Stimulated activated CD4-positive, alpha-beta T cell treated with anti-CD3 and anti-CD28 coated beads, TNF-alpha, amount 100 ng/mL, for 4 hours (primary cell): ENCODE measurements at places on chromosomes 4 and X.
A peak's percentile ranks its signal among the peaks of the same experiment; 100 is the strongest.

DNA sequence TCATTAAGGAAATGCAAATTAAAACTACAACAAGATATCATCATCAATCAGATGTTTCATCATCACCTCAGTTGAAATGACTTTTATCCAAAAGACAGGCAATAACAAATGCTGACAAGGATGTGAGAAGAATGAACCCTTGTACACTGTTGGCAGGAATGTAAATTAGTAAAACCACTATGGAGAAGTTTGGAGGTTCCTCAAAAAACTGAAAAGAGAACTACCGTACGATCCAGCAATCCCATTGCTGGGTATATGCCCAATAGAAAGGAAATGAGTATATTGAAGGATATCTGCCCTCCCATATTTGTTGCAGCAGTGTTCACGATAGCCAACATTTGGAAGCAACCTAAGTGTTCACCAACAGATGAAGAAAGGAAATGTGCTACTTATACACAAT, 50.6 kb upstream of the STARD8 start:
- no peak for DNase-seq

- no peak for DNase-seq
These were observed 2.4 kb downstream of the CHRNA9 start for GRCh38 chr4:40337523-40337922.

- DNase-seq = no peak
These were observed at the start of gene PTCHD1 for GRCh38 chrX:23334848-23335599. PTCHD1 (plus strand) TSS chrX:23334849; CDS start chrX:23334876, 27 bp downstream.

DNA sequence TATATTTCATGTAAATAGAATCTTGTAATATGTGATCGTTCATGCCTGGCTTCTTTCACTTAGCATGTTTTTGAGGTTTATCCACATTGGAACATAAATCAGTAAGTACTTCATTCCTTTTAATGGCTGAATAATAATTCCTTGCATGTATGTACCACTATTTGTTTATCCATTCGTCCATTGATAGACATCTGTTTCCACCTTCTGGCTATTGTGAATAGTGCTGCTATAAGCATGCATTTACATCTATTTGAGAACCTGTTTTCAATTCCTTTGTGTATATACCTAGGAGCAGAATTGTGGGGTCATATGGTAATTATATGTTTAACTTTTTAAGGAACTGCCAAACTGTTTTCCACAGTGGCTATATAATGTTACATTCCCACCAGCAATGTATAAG, 356.7 kb upstream of the DIPK2B start:
- DNase-seq = no peak

DNA sequence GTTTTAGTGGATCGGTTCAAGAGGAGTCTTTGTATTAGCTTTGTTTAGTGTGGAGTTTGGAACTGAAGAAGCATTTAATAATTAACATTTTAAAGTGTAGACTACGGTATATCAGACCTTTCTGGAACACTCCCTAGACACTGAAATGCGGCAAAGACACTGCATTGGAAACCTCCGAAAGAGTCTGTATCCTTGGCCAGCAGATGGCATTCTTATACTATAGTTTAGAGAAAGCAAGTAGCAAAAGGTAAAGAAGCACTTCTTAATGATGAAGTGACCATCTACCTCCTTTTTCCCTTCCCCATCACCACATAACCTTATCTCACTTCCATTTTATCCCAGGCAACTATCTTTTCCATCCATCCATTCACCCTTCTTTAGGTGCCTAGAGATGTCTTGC, 7.6 kb downstream of the FABP2 start:
- no peak for DNase-seq

- peak; percentile 85 for DNase-seq
These were observed at the start of gene ATP8A1 for GRCh38 chr4:42656944-42657792. ATP8A1 (minus strand) TSS chr4:42657105; CDS start chr4:42656873, 232 bp downstream.

GRCh38 chrX:107508925-107509324, 59.5 kb downstream of the FRMPD3 start:
- no peak for DNase-seq

DNA sequence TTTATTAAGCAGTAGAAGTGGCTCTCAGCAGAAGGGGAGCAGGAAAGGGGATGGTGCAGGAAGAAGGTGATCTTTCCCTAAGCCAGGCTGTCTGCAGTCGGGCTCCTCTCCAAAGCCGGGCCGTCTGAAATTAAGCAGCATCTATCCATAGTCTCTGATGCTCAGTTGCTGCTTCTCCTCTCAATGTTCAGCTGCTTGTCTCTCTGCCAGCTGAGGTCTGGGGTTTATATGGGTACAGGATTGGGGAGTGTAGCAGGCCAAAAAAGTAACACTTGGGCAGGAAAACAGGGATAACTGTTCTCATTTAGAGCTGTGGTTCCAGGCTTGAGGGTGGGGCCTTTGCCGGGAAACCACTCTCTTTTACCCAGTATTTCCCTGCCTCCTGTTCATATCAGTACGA, 39.2 kb upstream of the CCKAR start:
- no peak for DNase-seq

DNA sequence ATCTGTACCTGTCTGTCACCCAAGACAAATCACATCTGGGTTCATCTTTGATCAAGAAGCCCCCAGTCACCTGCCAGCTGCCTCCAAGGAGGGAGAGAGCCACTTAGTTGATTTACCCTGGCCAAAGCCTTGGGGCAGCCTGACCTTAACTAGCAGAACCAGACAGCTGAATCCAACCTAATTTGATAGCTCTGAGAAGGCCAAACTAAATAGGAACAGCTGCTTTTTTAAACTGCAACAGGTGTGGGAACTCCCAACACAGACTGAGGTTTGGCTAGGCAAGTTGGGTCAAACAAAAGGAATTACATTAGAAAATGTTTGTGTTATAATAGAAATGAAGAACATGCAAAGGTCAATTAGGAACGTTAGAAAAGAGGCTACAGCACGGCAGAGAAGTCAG, 375.7 kb downstream of the NLGN4X start:
- DNase-seq = no peak

DNA sequence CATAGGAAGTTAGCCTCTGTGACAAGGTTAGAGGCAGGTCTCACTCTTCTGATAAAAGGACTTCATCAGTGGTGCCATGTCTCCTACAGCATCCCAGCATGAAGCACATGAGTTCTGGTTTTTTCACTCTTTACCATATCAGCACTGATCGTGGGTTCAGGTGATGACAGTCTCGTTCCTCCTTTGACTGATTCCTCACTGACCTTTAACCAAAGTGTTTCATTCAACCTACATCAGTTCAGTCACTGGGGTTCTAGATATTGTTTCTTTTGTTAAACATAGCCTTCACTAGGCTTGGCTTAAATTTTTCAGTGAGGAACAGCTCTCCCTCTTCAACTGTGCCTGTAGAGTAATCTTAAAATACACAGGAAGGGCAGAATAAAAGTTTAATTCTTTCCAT, 9.6 kb upstream of the MAGEA8 start:
- no peak for DNase-seq

- DNase-seq = no peak
These were observed 327.7 kb downstream of the DKK2 start for GRCh38 chr4:106708464-106708816.

DNA sequence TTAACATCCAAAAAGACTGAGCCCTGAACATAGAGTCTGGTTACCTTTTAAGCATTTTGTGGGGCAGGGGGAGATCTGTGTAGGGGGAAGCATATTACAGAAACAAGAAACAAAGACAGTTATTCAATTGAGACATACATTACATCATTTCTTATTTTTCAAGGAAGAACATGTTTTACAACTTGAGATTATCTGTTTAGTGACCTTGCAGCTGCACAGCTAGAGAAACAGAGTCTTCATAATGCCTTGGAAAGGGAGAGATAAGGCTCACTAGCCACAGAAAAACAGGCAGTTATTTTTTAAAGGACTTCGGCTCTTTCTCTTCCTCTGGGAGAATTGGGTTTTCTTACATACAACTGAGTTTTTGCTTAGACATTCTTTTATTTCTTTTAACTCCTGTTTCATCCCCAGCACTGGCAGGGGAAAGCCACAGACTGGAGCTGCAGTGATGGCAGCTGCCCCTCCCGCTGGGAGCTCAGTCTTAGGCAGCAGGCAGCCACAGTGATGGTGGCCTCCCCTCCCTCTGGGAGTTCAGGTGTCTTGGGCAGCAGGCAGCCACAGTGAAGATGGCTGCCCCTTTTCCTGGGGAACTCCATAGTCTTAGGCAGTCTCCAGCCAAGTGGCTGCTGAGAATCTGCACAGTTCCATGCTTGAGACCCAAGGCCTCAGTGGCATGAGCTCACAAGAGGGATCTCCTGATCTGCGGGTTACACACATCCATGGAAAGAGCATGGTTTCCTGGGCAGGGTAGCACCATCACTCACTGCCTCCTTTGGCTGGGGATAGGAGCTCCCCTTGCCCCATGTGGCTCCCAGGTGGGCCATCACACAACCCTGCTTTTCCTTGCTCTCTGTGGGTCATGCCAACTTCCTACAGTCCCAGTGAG, 19.4 kb upstream of the TMPRSS11F start:
- DNase-seq = no peak

- DNase-seq = no peak
These were observed 1.8 kb downstream of the SPIN4 start for GRCh38 chrX:63349307-63349706.

DNA sequence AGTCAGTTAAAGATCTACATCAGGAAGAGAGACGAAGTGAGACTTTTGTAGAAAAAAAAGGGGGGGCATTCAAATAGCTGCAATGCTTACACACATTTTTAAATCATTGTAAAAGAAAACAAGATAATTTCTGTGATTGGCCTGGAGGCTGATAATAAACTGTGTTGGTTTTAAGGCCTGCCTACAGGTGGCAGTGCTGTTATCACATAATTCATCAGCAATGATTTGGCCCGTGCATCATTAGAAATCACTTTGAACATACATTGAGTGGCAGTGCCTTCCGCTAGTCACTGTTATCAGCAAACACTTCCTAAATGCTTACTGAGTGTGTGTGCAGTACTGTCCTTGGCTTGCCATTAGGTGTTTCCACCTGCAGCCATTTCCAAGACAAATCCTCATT, 831.9 kb downstream of the TRIML1 start:
- DNase-seq = no peak

DNA sequence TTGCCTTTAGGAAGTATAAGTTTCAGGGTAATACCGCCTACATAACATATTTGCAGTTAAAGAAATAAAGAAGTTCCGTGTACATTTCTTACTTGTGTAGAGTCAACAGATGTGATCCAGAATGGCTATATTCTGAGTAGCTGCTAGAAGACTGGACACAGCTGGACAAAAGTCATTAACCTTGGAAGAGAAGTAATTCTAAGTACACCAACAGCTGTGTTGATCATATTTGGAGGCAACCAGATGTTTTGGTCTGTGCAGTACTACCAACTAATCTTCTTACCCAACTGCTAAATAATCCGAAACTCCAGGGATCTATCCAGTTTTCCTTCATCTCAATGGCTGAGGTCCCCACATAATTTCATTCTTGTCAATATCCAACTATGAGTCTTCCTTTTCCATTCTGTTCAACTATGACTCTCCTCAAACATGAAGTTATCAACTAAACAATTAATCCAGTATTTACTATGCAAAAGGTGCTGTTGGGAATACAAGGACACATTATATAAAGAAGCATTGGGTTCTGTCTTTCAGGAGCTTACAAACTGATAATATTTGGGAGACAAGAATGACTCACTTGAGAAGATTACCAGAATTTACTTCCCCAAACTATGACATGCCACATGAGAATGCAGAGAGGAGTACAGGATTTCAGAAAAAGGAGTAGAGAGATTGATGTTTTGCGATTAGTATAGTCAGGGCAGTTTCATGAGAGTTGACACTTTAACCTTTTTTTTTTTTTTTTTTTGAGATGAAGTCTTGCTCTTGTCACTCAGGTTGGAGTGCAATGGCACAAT, 78.2 kb downstream of the COL4A6 start:
- no peak for DNase-seq

DNA sequence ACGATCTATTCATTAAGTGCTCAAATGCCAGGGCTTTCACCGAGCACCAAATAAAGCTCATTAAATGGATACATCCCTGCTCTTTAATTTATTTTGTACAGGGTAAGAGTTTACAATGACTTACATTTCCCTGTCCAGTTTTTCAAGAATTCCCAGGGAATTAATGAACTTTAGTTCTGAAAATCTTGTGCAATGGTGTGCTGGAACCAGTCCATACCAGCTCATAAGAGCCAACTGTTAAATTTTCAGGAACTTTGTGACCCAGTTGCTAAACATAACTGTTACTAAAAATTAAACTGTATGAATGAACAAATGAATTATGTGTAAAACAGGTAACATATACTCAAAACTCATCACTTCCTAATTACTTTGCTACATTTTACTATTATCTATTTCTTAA, 191.7 kb upstream of the RASGEF1B start:
- DNase-seq = no peak

DNA sequence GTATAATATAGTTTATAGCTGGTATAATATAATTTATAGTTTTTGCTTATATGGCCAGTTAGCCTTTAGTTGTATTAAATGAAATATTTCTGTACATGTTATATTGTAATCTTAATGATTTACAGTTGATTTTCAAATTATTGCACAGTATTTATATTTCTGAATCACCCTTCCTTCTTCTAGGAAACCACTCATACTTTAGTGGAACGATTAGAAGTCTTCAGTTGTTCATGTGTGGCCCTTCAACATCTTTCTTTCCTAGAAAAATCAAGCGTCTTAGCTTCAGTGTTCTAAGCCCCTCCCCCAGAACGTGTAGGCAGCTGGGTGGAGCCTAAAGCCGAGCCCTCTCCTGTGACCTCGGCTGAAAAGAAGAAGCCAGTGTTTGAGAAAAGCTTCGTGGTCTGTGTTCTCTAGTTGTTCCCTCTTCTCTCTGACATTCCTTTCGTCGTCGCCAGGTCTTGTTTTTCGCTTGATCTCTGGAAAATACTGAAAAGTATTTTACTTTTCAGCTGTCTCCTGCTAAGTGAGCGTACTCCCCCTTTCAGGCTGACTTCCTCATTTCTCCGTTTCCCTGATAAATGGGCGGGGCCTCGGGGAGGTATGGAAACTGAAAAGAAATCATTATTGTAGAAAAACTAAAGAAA, at the start of gene C4orf33:
Gene C4orf33, plus strand, starts transcription at position 342 of the 644 bp plus-strand sequence. CDS start 6,459 bp downstream, outside the sequence.
- DNase-seq = peak; percentile 68

DNA sequence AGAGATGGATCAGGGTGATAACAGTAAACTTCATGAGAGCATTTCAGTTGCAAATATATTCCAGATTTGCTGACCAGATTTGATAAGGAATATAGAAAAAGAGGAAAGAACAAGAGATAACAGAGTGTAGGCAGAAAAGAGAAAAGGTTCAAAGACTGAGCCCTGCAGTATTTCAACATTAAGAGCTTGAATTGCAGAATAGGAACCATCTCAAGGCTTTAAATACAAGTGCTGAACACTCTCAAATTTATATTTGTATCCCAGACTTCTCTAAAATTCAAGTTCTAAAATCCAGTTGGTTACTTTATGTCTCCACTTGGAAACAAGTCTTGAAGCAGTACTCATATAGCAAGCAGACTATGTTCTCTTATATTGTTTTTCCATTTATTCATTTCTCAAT, 9.7 kb upstream of the MYOZ2 start:
- no peak for DNase-seq

- no peak for DNase-seq
These were observed 129.5 kb downstream of the GRID2 start for GRCh38 chr4:92433272-92433758.

DNA sequence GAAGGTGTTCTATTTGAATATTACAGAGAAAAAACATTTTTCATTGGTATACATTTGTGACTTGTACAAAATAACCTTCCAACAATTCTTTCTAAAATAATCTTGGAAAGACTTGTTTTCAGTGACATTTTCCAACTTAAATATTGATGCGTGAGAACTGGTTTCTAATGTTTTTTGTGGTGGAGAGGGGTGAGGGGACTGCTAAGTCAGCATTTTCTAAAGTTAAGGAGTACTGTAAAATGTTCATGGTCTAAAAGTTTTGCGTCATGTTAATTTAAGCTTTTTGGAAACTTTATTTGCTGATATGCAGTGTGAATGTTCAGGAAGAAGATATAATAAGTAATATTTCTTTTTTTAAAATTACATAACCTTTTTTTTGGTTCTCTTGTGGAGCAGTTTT, 229.3 kb downstream of the MAGEB5 start:
- no peak for DNase-seq
